ENCODE measurements at places on chromosomes 12 and 14.

DNA sequence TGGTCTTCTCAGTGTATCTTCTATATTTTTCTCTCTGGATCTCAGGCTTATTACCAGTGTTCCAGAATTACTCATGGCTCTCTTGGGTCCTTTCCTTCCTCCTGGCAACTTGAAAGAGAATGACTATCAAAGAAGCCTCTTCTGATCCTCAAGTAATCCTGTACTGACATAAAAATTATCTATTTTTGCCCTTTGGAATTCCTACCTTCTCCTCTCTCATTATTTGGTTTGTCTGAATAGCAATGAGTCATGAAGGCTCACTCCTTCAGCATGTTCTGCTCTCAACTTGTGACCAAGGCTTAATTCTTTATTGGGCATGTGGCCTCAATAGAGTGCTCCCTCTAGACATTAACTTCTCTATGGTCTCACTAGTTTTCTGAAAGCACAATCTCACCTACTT is 553.6 kb upstream of the ATP2B1 start:
- peak; percentile 12 for DNase-seq

DNA sequence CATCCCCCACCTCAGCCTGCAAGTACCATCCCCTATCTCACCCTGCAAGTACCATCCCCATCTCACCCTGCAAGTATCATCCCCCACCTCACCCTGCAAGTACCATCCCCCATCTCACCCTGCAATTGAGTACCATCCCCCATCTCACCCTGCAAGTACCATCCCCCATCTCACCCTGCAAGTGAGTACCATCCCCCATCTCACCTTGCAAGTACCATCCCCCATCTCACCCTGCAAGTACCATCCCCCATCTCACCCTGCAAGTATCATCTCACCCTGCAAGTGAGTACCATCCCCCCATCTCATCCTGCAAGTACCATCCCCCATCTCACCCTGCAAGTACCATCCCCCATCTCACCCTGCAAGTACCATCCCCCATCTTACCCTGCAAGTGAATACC is 45.0 kb downstream of the ZC3H14 start:
- no peak for DNase-seq

GRCh38 chr14:72839351-72839750 is 54.5 kb downstream of the DPF3 start:
- DNase-seq, result no peak

- DNase-seq, result no peak
Measured at GRCh38 chr12:57236925-57237595, 7.5 kb downstream of the SHMT2 start.

GRCh38 chr12:94165138-94165537 is 16.8 kb downstream of the PLXNC1 start:
- DNase-seq, result no peak

- peak; percentile 24 for DNase-seq
Measured at GRCh38 chr14:20356422-20356821, 13.0 kb downstream of the PARP2 start.

DNA sequence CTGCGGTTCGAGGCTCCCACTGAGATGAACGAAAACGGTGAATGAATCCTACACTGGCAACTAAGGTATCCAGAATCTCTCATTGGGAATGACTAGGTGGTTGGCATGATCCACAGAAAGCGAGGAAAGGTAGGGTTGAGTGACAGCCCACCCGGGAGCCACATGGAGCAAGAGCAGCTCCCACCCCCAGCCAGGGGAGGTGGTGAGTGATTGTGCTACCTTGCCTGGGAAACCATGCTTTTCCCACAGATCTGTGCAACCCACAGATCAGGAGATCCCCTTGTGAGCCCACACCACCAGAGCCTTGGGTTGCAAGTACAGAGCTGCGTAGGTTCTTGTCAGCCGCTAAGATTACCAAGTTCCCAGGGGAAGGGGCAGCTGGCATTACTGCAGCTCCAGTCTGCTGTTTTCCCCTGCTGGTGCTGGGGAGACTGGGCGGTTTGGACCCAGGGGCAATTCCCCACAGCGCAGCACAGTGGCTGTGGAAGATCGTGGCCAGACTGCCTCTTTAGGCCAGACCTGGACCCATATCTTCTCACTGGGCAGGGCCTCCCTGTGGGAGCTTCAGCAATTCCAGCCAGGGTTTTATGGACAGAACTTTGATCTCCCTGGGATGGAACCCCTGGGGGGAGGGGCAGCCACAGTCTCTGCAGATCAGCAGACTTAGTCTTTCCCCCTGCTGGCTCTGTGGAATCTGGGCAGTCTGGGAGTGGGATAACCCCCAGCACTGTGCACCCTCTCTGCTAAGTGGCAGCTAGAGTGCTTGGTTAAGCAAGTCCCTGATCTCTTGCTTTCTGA is 44.6 kb upstream of the PPP4R3A start:
- DNase-seq, result no peak

DNA sequence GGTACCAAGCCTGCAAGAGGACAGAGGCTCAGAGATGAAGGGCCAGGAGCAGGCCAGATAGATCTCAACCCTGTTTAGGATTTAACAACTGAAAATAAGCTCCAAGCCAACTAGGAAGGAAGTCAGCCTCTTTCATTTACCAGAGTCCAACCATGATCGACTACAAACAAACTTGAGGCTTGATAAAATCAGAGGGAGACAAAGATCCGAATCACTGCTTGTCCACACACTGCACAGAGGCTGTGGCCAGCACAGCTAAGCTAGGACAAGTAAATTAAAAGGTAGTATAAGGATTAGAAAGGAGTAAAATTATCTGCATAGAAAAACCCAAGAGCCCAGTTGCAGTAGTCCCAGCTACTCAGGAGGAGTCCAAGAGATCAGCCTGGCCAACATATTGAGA is 40.3 kb downstream of the FAM222A start:
- DNase-seq, result no peak
